ENCODE measurements at places on chromosomes 6 and 20.

- DNase-seq = no peak
Observed at GRCh38 chr20:58722877-58723627, 30.5 kb downstream of the NPEPL1 start.

DNA sequence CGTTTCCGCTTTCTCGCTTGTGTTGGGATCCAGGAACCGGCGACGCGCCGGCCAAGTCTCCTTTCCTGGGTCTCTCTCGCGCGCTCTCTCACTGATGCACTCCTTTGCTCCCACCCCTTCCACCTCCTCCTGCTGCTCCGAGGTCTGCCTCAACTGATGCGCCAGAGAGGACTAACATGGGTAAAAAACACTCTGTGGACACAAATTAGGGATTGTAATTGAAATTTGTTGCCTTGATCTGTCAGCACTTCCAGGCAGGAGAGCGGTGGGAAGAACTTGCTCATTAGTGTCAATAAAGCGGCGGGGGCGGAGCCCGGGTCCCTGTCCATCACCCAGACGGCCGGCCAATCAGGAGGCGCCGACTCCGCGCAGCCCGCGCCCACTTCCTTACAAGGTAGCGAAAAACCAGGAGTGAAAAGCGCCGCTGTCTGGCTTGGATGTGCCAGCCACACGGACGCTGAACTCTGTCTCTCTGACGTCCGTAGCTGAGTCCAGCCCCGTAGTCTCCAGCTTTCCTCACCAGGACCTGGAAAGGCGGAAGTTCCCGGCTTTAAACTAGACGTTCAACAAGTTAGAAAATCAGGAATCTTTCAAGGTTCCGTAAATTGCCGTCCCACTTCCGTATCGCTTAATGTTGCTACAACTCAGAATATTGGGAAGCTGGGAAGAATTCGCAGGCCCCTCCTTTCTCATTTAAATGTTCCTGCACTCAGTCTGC, at the start of gene TBX18:
Gene TBX18, minus strand, starts transcription at position 267 of the 718 bp plus-strand sequence. CDS start 417 bp downstream, outside the sequence.
- DNase-seq = peak; percentile 95

- DNase-seq = no peak
Observed at GRCh38 chr6:150541576-150541975, 58.1 kb upstream of the PLEKHG1 start.

GRCh38 chr6:5468586-5468985, 207.3 kb downstream of the FARS2 start:
- DNase-seq = no peak

- no peak for DNase-seq
Observed at GRCh38 chr6:153727885-153728284, 311.2 kb upstream of the OPRM1 start.

- no peak for DNase-seq
Observed at GRCh38 chr6:168583821-168584220, 142.8 kb downstream of the SMOC2 start.

DNA sequence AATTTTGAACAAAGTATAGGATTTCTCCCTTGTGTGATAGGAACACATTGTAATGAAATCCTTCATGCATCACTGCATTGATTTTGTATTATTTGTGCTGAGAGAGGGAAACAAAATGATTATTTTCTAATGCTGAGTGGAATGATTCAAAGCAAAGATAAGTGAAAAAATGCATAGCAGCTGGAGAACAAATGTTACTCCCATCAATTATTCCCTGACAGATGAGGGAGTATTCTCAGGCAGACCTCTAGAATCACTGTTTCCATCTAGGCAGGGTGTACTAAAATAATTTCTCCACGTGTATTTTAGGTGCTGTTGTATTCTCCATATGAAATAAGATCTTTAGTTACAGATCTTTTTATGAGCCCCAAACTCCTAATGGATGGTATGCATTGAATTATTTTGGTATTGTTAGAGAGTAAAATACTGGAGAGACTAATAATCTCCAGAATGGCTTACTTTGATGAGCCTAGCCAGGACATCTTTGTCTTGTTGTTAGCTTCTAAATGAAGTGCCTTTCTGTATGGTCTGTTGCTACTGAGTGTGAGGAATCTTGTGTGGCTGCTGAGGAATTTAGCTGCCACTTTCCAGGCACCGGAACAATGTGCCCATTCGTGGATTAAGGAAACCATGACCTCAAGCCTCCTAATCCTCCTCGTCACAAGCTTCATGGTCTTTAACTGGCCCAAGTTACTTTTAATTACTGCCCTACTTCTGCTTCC, 39.6 kb downstream of the RNF217 start:
- no peak for DNase-seq

DNA sequence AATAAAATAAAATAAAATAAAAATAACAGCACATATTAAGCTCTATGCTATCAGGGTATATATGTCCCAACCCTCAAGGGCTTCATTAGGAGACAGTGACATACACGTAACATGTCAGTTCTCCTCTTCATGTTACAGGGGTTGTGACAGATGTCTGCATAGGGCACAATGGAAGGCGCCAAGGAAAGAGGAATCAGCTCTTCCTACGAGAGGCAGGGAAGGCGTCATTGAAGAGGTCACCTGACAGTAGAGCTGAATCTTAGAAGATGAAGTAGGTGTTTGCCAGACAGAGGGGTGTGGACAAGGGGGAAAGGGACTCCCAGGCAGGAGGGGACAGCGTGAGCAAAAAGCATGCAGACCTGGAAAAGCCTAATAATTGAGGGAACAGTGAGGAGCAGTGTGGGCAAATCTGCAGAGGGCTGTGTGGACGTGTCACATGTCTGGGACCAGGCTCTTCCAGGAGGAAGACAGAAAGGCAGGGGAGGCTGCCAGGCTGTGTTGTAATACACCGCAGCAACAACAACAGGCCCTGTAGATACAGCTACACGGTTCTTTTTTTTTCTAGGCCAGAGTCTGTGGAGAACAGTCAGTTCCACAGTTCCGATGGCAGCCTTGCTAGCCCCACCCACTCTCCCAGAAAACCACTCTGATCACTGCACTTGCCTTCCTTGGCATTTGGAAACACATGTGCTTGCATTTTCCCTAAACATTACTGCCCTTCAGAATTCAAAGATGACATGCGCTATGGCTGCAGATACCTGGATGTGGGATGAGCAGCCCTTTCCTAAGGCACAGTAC, 2.5 kb upstream of the FKBP5 start:
- DNase-seq = no peak

- DNase-seq = no peak
Observed at GRCh38 chr6:16781348-16782169, 20.3 kb upstream of the ATXN1 start.

DNA sequence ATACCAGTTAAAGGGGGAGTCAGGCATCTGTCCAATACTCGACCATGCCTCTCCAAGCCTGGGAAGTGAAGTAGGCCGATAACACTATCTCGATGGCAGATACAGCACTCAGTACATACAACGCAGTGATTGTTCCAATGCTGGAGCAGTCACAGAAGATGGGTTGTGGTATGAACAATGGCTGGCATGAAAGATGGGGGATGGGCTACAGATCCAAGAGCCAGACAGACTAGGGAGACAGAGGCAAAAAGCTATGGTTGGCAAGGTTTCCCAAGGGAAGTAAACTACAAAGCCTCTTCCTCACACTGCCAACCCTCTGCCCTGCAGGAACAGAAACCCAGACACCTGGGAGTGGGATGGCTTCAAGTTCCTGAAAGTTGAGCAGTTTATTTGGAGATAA, 19.2 kb downstream of the FKBP1A start:
- DNase-seq = no peak

GRCh38 chr6:16987996-16988395, 113.9 kb upstream of the STMND1 start:
- DNase-seq = no peak

DNA sequence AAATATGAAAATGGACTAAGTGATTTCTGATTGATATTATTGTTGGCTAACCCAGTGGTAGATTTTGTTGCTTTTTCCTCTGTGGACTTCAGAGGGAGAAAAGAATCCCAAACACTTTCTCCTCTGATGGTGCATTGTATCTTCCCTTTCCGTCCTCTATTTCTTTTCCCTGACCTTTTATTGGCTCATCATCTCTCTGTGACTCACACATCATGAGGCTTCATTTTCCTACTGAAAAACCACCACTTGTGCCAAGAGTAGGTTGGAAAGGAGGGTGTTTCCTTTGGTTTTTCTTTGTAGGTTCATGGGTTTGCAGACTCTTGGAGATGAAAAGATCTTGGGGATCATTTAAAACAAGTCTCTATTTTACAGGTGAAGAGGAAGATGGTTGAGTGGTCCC, 311.7 kb upstream of the JAG1 start:
- no peak for DNase-seq

DNA sequence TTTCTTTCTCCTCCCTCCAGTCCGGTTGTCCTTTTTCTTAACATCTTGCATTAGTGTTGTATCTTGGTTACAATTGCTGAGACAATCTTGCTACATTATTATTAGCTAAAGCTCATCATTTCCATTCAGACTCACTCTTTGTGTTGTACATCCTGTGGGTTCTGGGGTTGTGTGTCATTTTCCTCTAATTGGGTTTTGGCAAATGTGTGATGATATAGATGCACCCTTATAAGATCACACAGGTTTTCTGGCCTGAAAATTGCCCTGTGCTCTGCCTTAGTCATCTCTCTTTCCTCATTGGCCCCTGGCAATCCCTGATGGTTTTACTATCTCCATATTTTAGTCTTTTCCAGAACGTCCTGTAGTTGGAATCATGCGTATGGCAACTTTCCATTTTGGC, 60.1 kb downstream of the PPP1R14C start:
- no peak for DNase-seq

- DNase-seq = no peak
Observed at GRCh38 chr6:36692861-36693702, 4.5 kb upstream of the RAB44 start.

DNA sequence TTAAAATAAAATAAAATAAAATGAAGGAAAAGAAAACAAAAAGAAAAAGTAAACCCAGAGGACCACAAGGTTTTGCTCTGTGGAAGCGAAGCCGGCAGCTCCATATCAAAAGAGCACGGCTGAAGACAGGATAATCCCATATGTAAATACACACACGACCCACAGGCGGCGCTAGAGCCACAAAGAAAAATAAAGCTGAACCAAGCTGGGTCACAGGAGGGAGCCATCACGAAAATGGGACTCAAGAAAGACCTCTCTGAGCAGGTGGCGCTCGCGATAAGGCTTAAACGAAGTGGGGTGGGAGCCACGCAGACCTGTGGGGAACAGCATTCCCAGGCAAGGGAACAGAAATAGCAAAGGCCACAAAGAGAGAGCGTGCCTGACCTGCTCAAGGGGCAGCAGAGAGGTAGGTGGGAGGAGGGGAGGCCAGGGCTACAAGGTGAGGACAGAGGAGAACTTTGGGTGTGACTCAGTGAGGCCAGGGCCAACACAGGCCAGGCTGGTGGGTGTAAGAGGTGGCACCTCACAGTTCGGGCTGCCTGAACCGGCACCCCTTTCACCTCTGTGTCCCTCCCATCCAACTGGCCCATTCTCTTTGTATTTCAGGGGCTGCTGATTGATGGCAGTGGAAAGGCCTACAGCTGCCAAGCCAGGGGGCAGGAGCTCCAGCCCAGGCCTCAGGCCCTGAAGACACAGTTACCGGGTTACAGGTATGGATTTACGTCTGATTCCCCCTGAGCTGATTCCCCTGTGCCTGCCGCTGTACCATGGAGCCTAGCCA, 26.0 kb downstream of the PTGIS start:
- DNase-seq = no peak

DNA sequence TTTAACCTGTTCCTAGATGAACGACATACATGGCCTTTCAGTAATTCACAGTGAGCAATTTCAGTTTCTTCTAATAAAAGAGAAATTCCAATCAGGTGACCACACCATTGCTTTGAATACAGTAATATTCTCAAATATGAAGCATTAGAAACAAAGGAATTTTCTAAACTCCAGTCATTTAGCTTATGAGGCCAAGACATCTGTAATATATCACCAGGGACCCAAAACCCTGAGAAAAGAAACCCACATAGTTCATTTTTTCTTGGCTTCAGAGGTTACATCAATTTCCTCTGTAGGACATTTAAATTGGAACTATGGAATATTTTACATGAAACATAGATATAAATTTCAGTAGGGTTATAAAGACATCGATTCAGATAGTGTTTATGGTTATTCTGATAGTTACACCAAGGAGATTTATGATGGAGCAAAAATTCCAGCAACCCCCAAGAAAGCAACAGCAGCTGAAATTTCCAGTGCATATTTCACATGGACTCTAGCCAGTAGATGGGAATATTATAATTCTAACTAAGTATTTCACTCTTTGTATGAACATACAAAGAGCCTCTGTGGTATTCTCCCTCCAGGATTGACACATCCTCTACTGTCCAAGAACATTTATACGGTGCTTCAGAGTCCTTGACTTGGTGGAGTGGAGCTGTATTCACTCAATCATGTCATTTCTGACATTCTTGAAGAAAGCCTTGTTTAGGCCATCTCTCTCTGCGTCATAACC, 82.9 kb downstream of the ADGRG6 start:
- no peak for DNase-seq

DNA sequence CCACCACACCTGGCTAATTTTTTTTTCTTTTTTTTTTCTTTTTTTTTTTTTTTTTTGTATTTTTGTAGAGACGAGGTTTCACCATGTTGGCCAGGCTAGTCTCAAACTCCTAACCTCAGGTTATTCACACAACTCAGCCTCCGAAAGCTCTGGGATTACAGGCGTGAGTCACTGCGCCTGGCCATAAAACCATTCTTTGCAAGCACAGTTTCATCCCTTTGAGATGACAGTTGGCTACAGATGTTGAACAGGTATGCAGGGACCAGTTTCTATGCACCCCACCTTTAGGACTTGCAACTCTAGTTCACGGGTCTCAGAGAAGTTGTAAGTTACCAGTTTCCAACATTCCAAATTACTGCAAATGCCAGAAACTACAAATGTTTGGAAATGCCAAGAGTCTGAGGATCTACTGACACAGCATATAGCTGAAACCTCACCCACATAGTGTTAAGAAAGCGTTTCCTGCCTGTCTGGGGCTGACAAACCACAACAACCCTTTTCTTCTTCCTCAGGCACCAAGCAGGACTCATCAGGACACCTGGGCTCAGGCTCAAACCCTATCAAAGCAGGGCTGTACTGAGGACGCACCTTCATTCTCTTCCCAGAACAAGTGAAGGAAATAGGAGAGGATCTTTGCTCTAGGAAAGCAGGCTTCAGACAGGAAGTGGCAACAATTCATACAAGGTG, 22.9 kb downstream of the ARHGAP18 start:
- no peak for DNase-seq

- DNase-seq = no peak
Observed at GRCh38 chr6:167714152-167714551, 112.6 kb upstream of the AFDN start.

- no peak for DNase-seq
Observed at GRCh38 chr6:10413850-10414738, 780 bp downstream of the TFAP2A start.

- DNase-seq = no peak
Observed at GRCh38 chr20:53287357-53288042, 306.1 kb downstream of the ZNF217 start.

DNA sequence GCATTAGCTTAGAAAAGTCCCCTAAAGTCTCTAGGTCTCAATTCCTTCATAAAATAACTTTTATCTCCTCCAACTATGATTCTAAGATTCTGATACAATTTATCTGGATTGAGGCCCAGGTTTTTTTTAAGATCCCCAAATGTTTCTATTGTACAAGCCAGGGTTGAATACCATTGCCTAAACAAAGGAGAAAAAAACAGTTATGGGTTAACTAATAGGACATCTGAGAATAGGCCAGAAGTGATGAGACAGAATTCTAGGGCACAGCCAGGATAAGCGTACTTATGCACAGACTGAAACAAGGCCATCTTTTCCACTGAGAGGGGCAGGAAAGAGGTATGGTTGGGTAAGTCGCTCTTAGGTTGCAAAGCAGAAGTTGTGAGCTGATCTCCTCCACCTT, 26.4 kb downstream of the EPB41L2 start:
- DNase-seq = no peak

All from AG04449 (cell line).